HCT116 (cell line): ENCODE measurements at places on chromosomes 12 and 14.
A peak's percentile ranks its signal among the peaks of the same experiment; 100 is the strongest.

DNA sequence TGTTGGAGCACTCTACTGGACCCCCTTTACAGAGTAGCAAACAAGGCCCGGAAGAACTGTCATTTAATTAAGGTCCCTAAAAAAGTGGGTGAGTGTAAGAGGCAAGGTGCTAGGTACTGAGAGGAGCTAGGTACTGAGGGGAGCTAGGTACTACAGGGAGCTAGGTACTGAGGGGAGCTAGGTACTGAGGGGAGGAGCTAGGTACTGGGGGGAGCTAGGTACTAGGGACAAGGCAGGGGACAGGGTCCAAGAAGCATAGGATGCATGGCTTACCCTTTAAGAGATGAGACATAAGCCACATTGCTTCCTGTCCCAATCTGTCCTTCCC lies 4.9 kb downstream of the KRT5 start:
- no peak for DNase-seq

- DNase-seq = no peak
Measured at GRCh38 chr12:49340095-49340870, 3.3 kb upstream of the C1QL4 start.

DNA sequence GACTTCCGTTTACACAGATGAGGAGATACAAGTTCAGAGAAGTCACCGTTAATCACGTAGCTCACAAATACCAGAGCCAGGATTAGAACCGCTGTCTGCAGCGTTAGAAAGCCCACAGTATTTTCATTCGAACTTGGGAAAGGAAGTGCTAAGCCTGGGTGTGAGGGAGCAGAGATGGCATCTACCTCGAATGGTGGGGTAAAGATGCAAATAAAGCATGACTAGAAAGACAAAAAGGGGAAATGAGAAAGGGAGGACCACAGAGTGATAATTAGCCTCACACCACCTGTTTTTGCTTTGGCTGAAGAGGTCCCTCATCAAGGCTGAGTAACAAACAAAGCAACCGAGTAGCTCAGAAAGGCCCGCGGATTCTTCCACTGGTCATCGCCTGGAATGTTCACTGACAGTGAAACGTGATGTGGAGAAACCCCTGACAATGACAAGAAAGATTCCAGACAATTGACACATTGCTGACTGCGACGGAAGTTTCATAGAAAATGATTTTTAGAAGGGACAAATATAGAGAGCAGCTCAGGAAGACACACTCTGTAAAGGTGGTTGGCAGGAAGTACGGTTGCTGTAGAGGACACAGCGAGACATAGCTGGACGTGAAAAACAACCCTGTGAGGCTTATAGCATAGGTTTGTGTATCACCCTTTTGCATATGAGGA lies 31.5 kb upstream of the BHLHE41 start:
- no peak for DNase-seq

GRCh38 chr12:118649765-118650585 lies 273.6 kb downstream of the SUDS3 start:
- DNase-seq = no peak

DNA sequence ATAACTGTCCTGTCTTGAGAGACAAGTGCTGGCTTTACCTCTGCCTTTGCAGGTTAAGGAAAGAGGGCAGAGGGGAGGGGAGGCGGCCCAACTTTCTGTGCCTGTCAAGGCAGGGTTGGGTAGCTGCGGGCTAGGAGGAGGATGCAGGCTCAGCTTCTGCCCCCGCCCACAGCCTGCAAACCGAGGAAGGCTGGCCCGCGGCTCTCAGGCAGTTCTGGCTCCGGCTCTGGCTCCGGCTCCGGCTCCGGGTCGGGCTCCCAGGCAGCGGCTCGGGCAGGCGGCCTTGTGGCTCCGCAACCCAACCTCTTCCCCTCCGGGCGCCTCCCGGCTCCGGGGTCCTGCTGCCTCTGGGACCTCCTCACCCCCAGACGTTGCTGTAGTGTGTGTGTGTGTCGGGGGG lies 92.9 kb downstream of the TMEM30B start:
- no peak for DNase-seq

DNA sequence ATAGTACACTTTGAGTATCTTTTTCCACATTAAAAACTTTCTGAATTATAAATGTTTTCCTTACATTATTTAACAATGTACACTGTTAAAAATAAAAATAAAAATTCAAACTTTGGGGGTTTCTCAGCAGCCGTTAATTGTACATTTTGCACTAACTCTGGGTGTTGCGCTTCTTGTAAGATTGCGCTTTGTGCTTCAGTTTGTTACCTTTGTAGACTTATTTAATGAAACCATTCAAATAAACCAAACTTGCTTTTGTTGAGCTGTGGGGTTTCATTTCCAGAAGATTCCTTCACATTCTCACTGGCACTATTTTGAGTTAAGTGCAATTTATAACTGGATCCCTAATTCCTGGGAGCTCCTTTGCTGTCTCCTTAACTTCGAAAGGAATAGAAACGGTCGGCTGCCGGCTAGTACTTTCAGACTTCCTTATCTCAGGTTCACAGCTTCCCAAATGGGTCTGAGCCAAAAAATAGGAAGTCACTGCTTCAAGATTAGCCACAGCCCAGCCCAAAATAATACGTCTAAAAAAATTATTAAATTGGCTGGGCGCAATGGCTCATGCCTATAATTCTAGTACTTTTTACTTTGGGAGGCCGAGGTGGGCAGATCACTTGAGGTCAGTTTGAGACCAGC lies 38.2 kb downstream of the RAD52 start:
- no peak for DNase-seq

- no peak for DNase-seq
Measured at GRCh38 chr12:64918801-64919200, 94.4 kb downstream of the TBC1D30 start.

- DNase-seq = peak; percentile 91
Measured at GRCh38 chr12:55619354-55620138, 17.1 kb upstream of the OR10P1 start.

- no peak for DNase-seq
Measured at GRCh38 chr12:119802472-119802871, 74.6 kb downstream of the CIT start.

DNA sequence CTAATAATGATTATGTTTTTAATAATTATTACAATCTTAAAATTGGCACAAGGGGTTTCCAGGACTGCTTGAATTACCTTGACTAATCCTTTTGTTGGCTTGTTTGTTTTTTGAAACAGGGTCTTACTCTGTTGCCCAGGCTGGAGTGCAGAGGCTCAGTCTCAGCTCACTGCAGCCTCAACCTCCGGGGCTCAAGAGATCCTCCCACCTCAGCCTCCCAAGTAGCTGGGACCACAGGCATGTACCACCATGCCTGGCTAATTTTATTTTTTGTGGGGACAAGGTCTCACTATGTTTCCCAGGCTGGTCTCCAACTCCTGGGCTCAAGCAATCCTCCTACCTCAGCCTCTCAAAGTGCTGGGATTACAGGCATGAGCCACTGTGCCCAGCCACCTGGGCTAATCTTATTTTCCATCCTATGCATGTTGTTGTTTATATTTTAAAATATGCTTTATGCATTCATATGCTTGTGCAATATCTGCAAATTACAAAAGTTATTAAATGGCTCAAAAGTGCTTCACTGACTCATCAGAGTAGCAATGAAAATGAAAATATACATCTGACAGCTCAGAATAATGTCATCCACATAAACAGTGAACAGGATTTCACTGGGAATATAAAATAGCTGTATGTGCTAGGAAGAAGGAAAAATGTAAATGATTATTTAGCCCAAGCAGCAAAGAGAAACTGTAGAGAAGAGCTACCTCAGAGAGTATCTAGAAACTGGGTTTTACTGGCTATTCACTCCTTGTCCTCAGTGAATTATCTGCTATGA lies 24.8 kb upstream of the PLEKHG6 start:
- no peak for DNase-seq

DNA sequence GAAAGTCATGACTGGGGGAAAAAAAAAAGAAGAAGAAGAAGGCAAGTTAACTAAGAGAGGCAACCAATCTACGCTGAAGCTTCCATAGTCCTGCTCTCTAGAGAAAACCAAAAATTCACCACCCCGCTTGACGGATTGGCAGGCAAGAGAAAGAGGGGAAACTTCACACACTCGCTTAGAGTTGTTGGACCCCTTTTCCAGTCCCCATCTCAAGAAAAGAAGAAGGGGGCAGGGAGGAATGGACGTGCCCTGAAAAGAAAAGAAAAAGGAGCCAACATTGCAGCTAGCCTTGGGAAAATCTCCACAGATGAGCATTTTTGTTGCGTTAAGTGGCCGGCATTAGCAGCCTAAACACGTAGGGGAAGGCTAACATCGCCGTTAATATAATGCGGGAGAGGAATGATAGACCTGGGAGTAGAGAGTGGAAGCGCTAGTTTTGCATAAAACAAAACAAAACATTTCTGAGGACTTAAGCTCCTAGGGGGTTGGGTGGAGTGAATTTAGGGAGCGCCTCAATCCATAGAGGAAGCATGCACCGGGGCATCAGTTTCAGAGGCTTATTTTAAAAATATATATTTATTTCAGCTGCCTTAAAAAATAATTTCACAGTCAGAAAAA lies 11.3 kb upstream of the FOXG1 start:
- DNase-seq = no peak

DNA sequence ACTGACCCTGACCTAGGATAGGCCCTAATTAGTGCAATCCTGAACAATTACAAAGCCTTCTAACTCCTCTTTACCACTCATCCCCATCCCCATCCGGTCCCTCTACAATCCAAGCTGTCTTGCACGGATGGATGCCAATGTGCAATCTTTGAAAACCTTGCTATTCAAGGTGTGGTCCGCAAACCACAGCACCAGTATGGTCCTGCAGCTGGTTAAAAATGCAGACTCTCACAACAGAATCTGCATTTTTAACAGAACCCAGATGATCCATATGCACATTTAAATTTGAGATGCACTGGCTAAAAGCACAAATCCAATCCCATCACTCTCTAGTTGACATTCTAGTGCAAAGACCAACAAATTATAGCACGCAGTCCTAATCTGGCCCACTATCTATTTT lies 230.6 kb upstream of the KRR1 start:
- DNase-seq = no peak

- DNase-seq = no peak
Measured at GRCh38 chr14:70696026-70696425, 54.3 kb downstream of the TTC9 start.

GRCh38 chr14:32939254-32940065 lies 781 bp downstream of the NPAS3 start:
- DNase-seq = no peak

DNA sequence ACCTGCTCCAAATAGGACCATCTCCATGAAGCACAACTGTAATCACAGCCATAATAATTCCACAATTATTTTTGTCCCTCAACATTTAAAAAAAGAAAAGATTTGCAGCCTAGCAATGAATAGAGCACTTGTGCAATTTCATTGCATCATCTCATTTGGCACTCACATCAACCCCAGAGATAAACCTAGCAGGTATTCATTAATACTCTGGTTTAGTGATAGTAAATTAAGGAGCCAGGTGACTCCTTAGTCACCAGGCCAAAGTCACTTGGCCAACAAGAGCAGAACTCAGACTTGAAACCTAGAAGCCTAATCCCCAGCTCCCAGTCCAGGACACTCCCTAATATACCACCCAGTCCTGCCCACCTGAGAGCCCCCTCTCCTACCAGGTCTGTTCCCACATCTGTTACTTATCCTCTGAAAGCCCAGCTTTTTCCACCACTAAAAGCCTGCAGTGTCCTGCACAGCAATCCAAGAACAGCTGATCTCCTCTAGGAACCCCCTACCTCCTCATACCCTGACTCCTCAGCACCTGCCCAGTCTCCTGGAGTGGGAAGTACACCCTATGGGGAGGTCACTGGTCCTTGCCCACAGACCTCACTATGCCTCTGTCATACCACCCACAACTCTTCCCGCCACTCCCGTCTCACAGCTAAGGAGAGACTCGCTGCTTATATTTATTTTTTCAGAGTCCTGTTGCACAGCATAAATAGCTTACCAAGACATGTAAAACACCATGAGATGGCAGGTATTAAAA lies 22.1 kb downstream of the OR10P1 start:
- DNase-seq = no peak

- DNase-seq = no peak
Measured at GRCh38 chr14:53549956-53550355, 396.8 kb upstream of the DDHD1 start.

- DNase-seq = no peak
Measured at GRCh38 chr14:35046751-35047536, 872 bp downstream of the FAM177A1 start.

DNA sequence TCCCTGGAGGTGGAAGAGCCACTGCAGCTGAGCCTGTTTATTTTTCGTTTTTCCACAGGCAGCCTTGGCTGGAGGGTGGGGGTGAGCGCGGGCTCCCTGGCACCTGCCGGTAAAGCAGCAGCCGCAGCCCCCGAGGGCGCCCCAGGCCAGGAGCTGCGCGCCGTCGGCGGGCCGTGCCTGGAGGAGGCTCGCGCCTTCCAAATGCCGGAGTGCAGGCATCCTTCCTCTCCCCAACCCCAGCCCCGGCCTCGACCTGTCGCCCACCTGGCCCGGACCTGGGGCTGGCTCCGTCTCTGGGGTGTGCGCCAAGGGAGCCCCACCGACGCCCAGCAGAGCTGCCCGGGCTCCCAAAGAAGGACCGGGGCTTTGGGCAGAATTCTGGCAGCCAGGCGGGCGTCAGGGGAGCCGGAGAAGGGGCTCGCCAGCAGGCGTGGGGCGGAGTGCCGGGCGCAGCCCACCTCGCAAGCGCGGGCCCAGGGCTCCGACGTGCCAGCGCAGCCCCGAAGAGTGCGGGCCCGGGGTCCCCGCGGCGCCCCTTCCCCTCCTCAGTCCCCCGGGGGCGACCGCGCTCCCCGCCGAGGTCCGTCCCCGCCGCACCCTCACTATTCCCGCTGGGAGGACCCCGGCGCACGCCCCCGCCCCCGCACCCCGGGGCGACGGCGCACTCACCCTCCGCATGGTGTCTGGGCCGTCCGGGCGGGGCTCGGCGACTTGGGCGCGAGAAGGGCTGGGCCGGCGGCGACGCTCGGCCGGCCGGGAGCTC lies 130.3 kb downstream of the NDUFA12 start:
- no peak for DNase-seq

GRCh38 chr12:60419986-60420385 lies 824.2 kb downstream of the SLC16A7 start:
- no peak for DNase-seq

DNA sequence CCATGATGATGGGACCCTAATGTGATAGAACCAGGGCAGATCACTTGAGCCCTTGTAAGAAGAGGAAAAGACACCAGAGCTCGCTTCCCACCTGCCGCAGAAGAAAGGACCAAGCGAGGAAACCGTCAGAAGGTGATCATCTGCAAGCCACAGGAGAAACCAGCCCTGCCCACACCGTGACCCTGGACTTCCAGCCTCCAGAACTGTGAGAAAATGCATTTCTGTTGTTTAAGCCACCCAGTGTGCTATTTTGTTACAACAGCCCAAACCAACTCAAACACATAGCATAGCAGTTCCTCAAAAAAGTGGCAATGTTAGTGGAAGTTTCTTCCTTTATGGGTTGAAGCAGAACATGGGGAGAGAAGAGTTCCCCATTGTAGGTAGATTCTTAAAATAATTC lies 107.9 kb upstream of the BCL2L14 start:
- DNase-seq = no peak

DNA sequence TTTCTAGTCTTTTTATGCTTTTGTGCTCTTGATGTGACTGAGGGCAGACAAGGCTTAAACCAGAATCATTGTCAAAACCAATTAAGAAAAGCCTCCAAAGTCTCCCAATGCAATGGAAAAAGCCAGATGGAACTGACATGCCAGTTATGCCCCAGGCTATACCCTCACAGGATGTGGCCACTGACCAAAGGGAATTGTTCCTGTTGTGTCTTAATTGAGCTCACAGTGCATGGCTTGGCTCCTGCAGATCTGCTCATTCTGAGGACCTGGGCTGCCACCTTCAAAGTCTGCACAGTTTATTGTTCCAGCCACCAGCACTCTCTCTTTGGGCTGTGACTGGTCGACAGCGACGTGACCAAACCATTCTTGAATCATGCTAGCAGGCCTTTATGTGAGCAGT lies 17.1 kb upstream of the BICD1 start:
- DNase-seq = no peak
